ENCODE measurements at places on chromosomes 5 and 9.

- DNase-seq = peak; percentile 56
These were observed 112.9 kb downstream of the ST8SIA4 start for GRCh38 chr5:100790170-100790665.

GRCh38 chr9:115594557-115594956, 476.6 kb upstream of the TNC start:
- DNase-seq = no peak

DNA sequence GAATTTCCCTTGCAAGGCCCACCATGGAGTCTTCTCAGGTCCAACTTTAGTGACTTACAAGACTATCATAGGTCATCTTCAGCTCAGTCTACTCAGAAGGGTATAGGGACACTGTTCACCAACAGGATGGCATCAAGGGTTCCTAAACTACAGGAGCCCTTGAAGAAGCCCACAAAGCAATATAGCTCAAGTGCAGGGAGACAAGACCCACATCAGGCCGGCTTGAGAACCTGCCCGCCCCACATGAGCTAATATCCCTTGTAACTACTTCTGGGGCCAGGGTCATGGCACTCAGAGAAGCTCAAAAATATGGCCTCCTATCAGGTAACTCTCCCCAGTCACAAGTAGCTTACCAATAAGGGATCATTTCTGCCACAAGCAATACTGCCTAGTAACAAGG, 249.9 kb downstream of the CDK5RAP2 start:
- DNase-seq = no peak

GRCh38 chr9:116087246-116087645, 66.3 kb upstream of the PAPPA start:
- peak; percentile 60 for DNase-seq

GRCh38 chr9:131545786-131546335, 538 bp downstream of the PRRT1B start:
- peak; percentile 35 for DNase-seq

- DNase-seq = no peak
These were observed 140.0 kb downstream of the SAXO1 start for GRCh38 chr9:18893046-18893445.

GRCh38 chr9:88829276-88829675, 162.0 kb upstream of the S1PR3 start:
- no peak for DNase-seq

GRCh38 chr9:14353222-14354056, 39.5 kb upstream of the NFIB start:
- DNase-seq = peak; percentile 89

DNA sequence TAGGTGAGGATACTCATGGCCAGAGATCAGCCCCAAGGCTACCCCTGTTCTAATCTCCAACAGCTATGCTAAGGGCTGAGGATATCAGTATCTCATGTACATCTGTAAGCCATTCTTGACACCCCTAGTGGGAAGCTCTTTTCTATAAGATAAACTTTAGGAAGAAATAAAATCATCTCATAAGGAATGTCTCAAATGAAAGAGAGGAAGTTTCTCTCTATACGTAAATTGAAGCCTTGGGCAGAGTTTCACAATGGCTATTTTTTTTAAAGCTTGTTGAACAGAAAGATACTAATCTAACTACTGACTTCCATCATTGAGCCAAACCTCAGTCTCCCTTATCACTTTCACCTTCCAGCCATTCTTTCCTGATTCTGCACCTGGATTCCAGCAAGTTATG, 405.7 kb downstream of the PRR16 start:
- DNase-seq = peak; percentile 17

DNA sequence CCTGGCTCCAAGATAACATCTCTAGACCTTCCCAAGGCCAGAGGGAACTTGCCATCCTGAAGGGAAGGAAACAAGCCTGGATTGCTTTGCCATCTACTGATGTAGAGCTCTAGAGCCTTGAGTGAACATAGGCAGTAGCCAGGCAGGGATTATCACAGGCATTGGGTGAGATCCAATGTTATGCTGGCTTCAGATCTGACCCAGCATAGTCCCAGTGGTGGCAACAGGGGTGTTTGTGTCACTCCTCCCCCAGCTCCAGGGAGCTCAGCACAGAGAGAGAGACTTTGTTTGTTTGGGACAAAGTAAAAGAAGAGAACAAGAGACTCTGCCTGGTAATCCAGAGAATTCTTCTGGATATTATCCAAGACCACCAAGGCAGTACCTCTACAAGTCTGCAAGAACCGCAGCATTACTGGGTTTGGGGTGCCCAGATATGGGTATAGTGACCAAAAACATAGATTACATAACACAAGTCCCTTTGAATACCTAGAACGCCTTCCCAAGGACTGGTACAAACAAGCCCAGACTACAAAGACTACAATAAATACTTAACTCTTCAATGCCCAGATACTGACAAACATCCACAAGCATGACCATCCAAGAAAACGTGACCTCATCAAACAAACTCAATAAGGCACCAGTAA, 137.6 kb upstream of the DAPK1 start:
- no peak for DNase-seq
